Stimulated activated CD8-positive, alpha-beta memory T cell treated with anti-CD3 and anti-CD28 coated beads, Interleukin-4, amount 100 ng/mL, for 1 hour (primary cell): ENCODE measurements at places on chromosomes 16 and 17.

DNA sequence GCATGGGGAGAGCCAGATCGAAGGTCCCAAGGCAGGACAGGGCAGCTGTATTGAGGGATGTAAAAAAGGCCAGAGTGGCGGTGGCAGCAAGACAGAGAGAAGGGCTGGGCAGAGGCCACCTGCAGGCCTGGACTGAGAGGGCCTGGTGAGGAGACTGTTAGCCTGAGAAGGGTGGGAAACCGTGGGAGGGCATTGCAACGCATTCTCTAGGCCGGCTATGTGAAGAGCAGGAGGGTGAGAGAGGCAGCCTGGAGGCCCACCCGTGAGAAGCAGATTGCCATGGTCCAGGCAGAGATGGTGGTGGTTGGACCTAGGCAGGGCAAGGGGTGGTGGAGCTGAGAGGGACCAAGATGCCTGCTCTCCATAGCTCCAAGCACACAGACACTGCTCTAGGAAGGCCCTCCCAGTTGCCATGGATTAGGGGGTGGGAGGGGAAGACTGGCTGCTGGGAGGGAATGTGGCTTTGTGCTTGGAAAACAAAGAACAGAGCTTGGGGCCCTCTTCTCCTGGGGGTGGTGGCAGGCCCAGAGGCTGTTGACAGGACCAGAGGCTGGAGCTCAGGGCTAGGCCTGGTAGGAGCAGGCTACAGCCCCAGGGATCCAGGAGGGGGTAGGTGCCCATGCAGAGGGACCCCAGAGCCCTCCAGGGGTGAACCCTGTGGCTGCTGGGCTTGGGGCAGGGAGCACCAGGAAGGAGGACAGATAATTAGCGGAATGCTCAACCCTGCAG, 12.4 kb upstream of the TCAP start:
- no peak for DNase-seq

DNA sequence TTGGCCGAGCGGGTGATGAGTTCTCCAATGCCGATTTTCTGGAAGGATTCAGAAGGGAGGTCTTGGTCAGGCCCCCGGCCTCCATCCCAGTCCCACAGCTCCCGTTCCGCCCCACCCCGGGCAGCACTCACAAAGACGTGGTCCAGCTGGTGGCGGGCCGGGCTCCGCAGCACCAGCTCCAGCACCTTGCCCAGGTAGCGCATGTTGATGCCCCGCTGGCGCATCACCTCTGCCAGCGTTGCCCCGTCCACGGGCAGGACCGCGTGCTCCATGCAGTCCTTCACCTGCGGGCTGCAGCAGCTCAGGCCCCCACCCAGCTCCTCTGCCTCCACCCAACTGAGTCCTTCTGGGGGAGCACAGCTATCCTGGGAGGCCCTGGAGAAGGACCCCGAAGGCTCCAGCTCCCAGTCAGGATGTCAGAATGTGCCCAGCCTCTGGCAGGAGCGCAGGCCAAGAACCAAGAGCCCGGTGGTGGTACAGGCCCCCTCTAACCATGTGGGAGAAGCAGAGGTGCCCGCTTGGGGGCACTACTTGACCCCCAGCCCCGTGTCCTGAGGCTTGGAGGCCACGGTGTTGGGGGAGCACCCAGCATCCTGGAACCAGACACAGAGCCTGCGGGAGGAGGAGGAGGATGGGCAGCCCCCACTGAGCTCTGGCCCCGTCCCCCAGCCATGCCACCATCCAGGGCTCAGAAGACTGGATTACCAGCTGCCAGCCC, 16.2 kb downstream of the CLUH start:
- DNase-seq, result no peak

- DNase-seq, result no peak
These were observed 549.3 kb upstream of the HSBP1 start for GRCh38 chr16:83258366-83258928.

DNA sequence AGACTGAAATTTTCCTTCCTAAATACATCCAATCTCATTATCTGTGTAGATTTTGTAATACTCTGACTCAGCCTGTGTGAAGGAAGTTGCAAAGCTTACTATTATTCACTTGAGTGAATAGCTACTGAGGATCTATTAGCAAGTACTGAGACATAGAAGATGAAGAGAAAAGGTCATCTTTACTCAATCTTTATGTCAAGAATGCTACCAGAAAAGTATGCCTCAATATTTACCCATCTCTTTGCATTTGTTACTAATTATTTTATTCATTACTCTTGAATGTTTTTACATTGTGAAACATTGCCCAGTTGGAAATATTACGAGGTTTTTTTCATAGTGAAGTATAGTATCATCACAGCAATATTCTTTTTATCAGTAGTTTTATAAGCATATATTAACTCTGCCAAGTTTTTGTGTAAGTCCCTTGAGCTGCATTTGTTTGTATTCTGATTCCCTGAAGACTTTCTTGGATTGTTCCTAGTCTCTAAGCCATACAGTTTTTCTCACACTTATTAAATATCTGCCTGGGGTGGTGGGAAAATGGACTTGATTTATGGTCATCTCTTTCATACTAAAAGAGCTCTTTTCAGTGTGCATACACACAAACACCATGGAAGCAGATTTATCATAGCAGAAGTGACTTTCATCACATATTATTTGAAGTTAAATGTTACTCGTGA, 110.4 kb downstream of the MRTFB start:
- DNase-seq, result no peak

DNA sequence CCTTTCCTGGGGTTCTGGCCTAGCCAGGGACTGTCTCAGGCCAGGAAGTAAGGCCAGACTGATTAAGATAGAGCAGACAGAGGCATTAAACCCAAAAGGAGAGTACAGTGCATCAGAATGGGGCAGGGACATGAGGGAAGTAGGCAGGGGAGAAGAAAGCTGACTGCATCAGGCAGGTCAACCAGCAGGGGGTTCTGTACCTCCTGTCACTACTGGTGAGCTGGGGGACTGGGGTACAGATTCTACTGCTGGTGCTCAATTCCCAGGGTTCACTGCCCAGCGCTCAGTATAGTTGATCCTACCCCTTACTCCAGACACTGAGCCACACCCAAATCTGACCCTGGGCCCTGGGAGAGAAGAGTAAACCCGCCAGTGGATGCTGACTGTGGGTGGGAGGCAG, 12.9 kb upstream of the MTMR4 start:
- no peak for DNase-seq

DNA sequence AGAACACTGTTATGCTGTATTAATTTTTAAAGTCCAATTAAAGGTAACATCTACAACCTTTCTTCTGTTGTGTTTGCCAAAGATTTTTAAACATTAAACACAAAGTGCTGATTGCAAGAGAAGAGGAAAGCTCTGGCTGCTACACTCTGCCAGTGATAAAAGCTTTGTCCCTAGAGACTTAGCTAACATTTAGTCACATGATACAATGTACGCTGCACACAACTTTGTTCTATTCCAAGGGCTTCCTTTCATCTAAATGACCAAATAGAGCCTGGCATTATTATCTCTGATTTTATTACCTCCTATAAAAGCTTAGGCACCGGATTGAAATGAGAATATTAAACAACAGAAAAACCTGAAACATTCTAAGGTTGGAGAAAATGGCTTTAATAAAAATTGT, 388.7 kb upstream of the PMFBP1 start:
- DNase-seq, result no peak

GRCh38 chr17:40517981-40518380, 16.6 kb upstream of the TNS4 start:
- no peak for DNase-seq

DNA sequence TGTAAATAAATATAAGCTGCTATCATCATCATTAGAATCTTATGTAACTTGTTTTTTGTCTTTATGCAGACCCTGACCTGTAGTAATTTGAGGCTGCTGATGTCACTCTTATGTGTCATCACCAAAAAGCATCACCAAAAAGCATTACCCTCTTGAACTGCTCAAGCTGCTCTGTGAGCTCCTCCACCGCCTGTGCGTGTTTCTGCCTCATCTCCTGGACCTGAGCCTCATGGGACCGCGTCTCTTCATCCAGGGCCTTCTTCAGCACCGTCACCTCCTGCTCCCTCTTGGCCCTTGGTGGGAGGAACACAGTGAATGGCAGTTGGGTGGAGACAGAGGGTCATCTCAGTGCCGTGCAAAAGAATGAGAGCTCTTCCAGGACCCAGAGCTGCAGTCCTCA, 82.4 kb downstream of the NDE1 start:
- DNase-seq, result no peak

GRCh38 chr16:69890114-69890891, 60.8 kb upstream of the CLEC18A start:
- DNase-seq, result no peak

- DNase-seq, result no peak
These were observed 8.7 kb downstream of the ZNF276 start for GRCh38 chr16:89729863-89730593.

GRCh38 chr16:31331141-31331764, 23.7 kb upstream of the ITGAX start:
- no peak for DNase-seq
